ENCODE measurements at places on chromosomes 7 and 10.

GRCh38 chr10:124946945-124947344 is 5.0 kb downstream of the ZRANB1 start:
- no peak for DNase-seq

DNA sequence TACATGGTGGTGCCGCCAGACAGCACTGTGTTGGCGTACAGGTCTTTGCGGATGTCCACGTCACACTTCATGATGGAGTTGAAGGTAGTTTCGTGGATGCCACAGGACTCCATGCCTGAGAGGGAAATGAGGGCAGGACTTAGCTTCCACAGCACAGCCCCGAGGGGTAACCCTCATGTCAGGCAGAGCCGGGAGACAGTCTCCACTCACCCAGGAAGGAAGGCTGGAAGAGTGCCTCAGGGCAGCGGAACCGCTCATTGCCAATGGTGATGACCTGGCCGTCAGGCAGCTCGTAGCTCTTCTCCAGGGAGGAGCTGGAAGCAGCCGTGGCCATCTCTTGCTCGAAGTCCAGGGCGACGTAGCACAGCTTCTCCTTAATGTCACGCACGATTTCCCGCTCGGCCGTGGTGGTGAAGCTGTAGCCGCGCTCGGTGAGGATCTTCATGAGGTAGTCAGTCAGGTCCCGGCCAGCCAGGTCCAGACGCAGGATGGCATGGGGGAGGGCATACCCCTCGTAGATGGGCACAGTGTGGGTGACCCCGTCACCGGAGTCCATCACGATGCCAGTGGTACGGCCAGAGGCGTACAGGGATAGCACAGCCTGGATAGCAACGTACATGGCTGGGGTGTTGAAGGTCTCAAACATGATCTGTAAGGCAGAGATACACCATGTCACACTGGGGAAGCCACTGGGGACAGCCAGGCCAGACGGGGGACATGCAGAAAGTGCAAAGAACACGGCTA is 104.6 kb upstream of the TNRC18 start:
- no peak for DNase-seq

DNA sequence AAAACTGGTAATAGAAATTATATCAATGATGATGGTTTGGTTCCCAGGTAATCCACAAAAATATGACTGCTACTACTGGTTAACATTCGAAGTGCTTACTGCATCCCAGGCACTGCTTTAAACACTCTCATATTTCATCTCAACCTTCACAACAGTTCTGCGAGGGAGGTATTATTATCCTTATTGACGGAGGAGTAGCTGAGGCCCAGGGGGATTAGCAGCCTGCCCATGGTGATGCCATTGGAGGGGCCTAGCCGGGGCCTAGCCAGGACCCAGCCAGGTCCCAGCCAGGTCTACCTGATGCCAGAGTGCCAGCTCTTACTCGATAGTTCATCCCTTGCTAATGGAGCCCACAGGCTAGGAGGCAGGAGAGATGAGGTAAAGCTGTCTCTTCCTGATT is 217.1 kb downstream of the FAM107B start:
- DNase-seq: no peak

GRCh38 chr10:102628451-102628911 is 15.8 kb upstream of the TRIM8 start:
- DNase-seq: no peak

GRCh38 chr10:74035303-74035702 is 37.4 kb downstream of the VCL start:
- DNase-seq: no peak

DNA sequence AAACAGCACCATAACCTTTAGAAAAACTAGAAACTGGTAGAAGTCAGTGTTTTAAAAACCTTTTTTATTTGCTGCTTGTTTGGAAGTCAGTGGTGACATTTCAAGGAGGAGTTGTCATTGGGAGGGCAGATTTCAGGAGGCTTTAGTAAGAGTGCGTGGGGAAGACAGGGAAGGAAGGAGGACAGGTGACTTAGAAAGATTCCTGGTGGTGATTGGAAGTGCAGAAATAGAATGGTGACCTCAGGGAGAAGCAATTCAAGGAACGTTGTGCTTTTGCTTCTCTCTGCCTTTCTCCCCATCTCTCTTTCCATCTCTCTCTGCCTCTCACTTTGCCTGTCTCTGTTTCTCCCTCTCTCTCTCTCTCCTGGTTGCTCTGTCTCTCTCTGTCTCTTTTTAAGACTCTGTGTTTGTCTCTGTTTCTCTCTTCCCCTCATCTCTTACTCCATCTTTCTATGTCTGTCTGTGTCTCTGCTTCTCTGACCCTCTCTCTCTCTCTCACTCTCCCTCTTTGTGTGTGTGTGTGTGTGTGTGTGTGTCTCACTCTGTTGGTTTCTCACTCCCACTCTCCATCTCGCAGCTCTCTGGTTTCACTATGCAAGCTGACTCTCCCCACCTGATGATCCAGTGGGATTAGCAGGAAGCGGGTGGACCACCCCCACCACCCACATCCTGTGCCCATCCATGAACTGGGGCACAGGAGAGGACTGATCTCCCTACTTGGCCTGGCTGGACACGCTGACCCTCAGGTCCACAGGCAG is 10.9 kb upstream of the PFKP start:
- no peak for DNase-seq

DNA sequence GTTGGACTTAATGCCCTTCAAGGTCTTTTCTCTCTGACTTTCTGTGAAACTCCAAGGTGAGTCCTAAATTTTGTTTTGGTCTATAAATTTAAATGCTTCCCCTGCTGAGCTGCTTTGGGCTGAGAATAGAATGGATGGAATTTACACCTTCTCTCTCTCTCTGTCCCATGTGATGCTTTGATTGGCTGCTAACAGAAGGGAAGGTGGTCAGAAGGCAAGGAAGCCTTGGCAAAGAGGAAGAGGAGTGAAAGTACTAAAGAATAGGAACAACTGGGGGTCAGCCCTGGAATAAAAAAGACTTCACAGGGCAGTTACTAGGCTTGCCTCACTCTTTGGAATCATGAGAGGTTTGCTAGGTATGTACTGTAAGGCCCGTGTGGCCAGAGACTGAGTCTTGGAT is 260.2 kb downstream of the AUTS2 start:
- no peak for DNase-seq

DNA sequence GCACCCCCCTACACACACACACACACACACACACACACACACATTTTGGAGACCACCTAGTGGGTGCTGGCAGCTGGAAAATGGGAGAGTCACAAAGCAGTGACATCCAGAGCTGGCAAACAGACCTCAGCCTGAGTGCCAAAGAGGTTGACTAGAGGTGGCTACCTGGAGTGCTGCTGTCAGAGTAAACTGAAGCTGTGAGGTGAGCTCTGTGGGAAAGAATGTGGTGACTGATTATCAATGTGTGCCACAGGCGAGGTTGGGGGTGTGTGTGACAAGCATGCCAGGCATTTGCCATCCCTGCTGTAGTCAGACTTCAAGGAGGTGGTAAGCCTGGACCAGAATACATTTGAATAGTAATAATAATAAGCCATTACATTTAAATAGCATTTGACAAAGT is 120.6 kb downstream of the SLIT1 start:
- no peak for DNase-seq

DNA sequence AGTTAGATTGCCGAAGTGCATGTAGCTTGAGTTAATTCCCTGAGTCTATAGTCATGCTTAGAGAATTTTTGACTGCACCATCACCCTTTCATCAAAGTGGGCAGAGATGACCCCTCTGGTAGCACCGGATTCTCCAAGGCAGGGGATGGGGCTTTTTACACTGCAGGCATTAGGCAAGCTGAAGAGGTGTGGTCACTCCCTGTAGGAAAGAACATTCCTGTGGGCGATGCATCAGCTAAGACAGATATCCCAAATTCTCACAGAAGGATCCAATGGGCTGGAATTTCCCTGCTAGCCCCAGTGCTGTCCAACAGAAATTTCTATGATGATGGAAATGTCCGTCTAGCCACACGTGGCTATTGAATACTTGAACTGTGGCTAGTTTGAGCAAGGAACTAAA is 118.2 kb downstream of the ADAM12 start:
- peak; percentile 57 for DNase-seq

- no peak for DNase-seq
Observed at GRCh38 chr10:25300073-25300472, 125.3 kb downstream of the GPR158 start.

DNA sequence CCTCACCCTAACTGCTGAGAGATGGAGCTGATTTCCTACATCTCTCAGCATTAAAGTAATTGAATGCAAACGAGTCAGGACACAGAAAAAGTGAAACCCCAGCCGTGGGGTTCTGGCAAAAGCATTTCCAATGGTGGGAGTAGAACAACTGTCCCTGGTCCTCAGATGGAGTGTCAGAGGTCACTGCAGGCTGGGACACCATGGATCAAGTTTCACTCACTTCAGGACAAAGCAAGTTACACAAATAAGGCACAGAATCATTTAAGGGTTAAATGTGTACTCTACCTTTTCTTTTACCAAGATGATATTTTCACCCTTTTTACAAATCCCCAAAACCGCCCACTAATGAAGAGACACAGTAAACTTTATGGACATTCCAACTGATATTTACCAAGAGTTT is 607.8 kb downstream of the PARD3 start:
- DNase-seq: no peak

DNA sequence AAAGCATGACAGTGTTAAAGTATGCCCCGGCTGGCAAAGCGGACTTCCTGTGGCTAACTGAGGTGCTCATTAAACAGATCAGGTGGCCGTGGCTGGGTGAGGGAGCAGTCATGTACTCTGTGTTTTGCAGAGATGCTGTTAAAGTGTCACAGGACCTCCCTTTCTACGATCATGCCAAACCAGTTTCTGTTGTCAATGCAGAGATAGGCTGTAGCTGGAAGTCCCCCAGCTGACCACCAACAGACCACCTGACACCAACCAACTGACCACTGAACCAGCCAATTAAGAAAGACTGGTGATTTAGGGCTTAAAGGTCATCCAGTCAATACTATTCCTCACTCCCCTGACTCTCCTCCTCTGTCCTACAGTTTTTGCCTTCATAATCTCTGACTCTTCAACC is 431.1 kb upstream of the LRGUK start:
- DNase-seq: no peak

- DNase-seq: no peak
Observed at GRCh38 chr10:13483951-13484350, 44.9 kb downstream of the BEND7 start.

DNA sequence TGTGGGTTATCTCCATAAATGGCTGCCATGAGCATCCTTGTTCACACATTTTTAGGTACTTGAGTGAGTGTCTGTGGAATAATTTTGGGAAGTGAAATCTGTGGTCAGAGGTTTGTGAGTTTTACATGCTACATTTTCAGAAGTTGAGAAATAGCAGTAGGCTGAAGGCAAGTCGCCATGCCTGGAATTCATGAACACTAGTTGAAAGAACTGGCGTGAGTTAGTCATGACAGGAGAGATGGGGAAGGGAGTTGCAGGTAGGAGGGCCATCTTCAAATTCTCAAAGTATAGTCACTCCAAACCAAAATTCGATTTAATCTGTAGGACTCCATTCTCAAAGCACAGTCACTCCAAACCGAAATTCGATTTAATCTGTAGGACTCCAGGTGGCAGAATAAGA is 89.6 kb downstream of the EGFR start:
- DNase-seq: no peak

DNA sequence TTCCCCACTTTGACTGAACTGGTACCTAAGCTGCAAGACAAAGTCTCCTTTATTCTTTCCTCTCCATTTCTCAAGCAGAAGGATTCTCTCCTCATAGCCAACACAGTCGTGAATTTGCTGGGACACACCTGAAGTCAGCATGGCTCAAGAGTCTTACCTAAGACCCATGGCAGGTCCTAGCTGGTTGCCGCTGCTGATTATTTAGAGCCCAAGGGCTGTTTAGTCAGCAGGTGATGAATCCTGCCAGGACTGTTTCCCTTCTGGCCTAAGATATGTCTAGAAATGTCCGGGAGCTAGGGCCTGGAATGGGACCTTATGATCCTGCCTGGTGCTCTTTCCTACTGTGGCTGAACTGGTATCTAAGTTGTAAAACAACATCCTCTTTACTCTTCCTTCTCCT is 82.8 kb downstream of the AHCYL2 start:
- no peak for DNase-seq

GRCh38 chr7:120794106-120794729 is 63.7 kb downstream of the TSPAN12 start:
- DNase-seq: no peak

GRCh38 chr7:43612599-43613589 is 30.0 kb downstream of the STK17A start:
- DNase-seq: no peak

DNA sequence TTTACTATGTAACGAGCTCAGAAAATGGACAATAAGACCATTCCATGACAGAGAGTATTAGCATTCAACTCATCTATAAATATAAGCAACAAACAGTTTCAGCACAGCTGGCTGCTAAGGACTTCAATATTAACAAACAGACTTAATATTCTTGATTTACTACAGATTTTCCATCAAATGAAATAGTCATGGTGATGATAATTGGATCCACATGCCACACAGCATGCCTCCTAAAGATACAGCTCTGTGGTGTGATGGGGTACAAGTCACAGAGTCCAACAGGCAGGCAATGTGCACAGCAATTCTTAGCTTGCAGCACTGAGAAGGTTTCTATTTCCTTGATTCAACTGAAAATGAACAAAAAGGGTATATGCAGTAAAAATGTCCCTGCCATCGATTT is 54.0 kb downstream of the DOCK4 start:
- no peak for DNase-seq

GRCh38 chr10:17123961-17124360 is 5.7 kb downstream of the CUBN start:
- DNase-seq: no peak

GRCh38 chr10:97426776-97427570 is 982 bp downstream of the PGAM1 start:
- DNase-seq: no peak

- no peak for DNase-seq
Observed at GRCh38 chr7:6571160-6571779, 6.0 kb upstream of the ZDHHC4 start.

- no peak for DNase-seq
Observed at GRCh38 chr7:93015779-93016481, 101.8 kb downstream of the SAMD9 start.

DNA sequence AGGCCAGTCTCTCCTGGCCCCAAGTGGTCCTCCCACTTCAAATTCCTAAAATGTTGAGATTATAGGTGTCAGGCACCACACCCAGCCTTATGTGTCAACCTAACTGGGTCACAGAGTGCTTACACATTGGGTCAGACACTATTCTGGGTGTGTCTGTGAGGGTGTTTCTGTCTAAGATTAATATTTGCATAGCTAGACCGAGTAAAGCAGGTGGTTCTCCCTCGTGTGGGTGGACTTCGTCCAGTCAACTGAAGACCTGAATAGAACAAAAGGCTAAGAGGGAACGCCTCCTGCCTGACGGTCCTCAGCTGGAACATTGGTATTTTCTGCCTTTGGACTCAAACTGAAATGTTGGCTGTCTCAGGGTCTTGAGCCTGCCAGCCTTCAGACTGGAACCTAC is 11.5 kb downstream of the PPIF start:
- no peak for DNase-seq

DNA sequence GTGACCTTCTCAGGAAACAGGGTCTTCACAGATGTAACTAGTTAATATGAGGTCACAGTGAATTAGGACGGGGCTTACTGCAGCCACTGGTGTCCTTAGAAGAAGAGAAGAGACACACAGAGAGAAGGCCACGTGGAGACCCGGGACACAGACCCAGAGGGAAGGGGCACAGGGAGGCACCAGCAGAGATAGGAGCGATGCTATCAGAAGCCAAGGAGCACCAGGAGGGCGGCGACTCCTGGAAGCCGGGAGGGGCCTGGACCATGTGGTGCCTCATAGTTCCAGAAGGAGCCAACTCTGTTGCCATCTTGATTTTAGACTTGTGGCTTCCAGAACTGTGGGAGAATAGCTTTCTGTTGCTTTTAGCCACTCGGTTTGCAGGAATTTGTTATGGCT is 505.9 kb downstream of the TCERG1L start:
- no peak for DNase-seq

GRCh38 chr10:63667596-63668480 is 146.6 kb downstream of the REEP3 start:
- DNase-seq: no peak
